ENCODE measurements at places on chromosomes 16 and 17. TPM values are rescaled to one million over a fixed set of nuclear protein-coding genes. Genes with fewer than 3 reads are reported as not detected.

DNA sequence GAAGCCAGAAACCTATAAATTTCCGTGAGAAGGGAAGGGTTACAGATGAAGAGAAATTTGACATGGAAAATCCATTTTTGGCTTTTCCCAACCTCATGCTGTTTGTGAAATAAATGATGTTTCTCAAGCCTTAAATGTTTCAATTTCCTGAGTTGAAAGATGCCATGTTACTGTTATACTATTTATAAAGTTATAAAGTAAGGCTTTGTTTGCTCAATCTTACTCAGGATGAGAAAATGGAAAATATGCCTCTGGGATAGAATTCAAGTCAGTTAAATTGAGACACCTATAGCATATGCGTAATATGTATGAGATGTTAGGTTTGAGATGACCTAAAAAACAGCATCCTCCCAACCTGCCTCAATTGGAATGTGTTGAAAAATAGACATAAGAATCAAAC lies 19.9 kb upstream of the FAM20A start:
- no peak for DNase-seq

DNA sequence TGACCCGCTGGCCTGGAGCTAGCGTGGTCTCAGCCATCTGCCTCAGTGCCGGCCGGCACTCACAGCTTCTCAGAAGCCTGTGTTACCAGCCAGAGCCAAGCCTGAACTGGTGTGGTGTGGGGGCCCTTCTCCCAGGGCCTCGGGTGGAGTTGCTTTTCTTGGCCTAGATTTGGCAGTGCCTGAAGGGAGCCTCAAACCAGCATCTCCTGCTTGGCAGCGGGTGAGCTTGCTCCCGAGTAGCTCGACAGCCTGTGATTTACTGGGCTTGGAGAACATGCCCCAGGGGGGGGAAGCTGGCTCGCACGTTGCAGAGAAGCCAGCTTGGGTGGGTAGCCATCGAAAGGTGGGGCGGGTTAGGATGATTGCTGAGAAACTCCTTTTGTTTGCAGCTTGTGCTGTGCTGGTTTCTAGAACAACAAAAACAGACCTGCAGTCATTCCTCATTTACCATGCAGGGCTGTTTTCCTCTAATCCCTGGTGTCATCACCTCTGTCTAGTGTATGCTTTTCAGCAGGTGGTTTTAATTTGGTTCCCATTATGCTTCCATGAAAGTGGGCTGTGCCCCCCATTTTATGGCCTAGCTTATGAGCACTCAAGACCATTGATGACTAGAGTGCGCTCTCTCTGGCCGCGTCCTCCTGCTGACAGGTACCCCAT lies 42.2 kb downstream of the TBCD start:
- DNase-seq = no peak

- no peak for DNase-seq
These were observed 6.8 kb downstream of the ACD start for GRCh38 chr16:67653128-67653788.

DNA sequence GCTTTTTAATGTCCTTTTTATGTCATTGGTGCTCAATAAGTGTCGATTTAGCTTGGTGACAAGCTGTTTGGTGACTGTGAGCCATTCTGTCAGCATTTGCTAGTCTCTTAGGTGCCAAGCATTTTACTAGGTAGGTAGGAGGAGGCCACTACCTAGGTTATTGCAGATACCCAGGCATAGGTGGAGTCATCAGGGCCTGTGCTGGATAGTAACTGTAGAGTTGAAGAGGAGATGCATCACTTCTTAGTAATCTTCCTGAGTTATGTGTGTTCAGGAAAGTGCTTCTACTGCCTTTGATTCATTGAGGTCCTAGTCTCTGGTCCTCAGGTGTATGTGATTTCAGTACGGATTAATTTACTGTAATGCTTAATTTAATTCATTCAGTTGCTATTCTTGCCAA lies 17.7 kb downstream of the USP10 start:
- no peak for DNase-seq

DNA sequence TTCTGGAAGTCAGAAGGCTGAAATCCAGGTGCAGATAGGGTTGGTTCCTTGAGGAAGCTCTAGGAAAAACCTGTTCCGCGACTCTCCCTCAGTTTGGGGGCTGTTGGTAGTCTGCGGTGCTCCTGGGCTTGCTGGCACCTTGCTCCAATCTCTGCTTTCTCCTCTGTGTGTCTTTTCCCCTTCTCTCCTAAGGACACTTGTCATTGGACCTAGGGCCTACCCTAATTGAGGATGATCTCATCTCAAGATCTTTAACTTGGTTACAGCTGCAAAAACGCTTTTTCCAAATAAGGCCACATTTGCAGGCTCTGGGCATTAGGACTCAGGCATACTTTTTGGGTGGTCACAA lies 12.9 kb upstream of the CACNG4 start:
- no peak for DNase-seq

DNA sequence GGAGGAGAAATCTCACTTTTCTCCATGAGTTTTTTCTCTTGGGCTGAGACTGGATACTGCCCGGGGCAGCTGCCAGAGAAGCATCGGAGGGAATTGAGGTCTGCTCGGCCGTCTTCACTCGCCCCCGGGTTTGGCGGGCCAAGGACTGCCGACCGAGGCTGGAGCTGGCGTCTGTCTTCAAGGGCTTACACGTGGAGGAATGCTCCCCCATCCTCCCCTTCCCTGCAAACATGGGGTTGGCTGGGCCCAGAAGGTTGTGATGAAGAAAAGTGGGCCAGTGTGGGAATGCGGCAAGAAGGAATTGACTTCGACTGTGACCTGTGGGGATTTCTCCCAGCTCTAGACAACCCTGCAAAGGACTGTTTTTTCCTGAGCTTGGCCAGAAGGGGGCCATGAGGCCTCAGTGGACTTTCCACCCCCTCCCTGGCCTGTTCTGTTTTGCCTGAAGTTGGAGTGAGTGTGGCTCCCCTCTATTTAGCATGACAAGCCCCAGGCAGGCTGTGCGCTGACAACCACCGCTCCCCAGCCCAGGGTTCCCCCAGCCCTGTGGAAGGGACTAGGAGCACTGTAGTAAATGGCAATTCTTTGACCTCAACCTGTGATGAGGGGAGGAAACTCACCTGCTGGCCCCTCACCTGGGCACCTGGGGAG lies 19.1 kb downstream of the NGFR start:
- DNase-seq = no peak

GRCh38 chr17:21389394-21389793 lies 13.2 kb downstream of the KCNJ12 start:
- no peak for DNase-seq

DNA sequence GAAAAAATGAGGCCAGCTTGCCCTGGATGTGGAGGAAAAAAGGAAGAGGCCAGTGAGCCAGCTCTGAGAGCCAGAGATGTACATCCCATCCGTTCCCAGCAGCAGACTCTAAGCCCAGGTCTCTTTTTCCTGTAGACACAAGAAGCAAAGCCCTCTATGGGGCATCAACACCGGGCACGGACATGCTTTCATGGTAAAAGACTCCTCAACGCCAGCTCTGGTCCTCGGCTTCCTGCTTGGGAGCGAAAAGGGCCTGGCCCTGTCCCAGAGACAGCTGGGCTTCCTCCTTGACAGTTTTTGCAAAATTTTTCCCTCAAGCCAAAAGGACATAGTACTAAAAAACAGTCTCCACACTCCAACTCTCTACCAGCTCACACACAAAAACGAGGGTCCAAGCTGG lies 27.1 kb downstream of the PELP1 start:
- DNase-seq = no peak

Gene METTL2A
- total RNA-seq = 22.4 TPM

Gene QPRT
- 8.3 TPM for total RNA-seq

DNA sequence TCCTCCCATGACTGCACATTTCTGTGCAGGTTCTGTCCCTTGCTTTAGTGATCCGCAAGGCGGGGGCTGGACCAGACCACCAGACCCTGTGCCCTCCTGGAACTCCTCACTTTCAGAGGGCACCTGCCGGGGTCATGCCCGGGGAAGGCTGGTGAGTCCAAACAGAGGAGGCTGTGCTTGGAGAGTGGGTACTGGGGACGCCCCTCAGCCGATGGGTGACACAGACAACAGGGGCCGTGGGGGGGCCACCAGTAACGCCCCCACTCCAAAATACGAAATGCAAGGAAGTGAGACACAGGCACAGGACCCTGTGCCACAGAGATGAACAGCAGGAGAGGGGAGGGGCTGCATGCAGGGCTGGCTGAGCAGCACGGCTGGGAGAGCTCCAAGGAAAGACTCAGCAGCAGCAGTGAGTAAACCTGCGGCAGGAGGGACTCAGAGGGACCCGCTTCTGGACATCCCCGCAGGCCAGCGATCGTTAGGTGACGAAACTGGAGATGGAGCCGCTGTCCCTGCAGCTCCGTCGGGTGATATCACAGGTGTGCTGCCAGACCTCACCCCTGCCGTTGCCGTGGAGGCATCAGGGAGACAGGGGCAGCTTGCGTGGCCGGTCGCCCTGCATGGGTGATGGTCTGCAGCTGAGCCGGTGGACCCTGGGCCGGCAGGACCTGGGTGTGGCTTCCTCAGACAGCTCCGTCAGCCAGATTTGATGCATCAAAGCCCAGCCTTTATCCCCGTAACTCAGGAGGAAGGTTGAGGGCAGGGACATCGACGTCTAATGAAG lies 71.2 kb upstream of the GNG13 start:
- DNase-seq = no peak

GRCh38 chr16:31695667-31696066 lies 168.0 kb downstream of the AHSP start:
- peak; percentile 75 for DNase-seq

DNA sequence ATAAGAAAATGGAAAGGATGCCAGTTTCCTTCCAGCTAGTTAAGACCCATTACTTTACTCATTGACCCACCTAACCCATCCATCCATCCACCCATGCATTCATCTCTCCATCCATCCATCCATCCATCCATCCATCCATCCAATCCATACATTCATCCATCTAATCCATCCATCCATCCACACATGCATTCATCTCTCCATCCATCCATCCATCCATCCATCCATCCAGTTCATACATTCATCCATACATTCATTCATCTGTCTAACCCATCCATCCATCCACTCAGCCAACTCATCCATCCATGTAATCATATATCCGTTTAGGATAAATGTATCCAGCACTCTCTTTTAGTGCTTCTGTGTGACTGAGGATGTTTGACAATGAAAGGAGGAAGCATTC lies 178.8 kb upstream of the CACNG3 start:
- no peak for DNase-seq

GRCh38 chr17:15351925-15352324 lies 10.5 kb upstream of the TEKT3 start:
- DNase-seq = no peak

Gene RHBDF1
- 0.36 TPM for total RNA-seq

Gene NPIPA3
- total RNA-seq = 1.9 TPM

GRCh38 chr17:21199311-21199710 lies 14.7 kb downstream of the TMEM11 start:
- no peak for DNase-seq

Gene TBC1D28
- total RNA-seq = not detected

DNA sequence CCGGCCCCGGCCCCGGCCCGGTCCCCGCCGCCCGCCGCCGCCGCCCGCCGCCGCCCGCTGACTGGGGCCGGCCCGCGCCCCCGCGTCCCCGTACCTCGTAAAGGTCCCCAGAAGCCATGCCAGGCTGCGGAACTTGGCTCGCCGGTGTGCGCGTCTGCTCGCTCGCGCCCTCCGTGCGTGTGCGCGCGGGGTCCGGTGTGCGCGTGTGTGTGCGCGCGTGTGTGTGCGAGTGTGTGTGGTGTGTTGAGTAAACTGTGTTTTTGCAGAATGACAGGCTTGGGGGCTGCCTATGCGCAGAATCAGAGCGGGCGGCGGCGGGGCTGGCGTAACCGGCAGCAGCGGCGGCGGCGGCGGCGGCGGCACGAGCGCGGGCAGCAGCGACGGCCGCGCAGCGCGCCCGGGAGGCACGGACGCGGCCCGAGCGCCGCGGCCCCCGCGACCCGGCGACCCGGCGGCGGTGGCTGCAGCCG lies 307 bp downstream of the CDYL2 start:
- peak; percentile 63 for DNase-seq

- no peak for DNase-seq
These were observed 53.2 kb downstream of the NQO1 start for GRCh38 chr16:69672998-69673713.

Gene IGFALS
- not detected for total RNA-seq

- DNase-seq = no peak
These were observed 398.9 kb downstream of the PMP22 start for GRCh38 chr17:14866266-14866665.

- no peak for DNase-seq
These were observed 108.4 kb upstream of the METRNL start for GRCh38 chr17:82970818-82971590.

Gene ROGDI
- 2.0 TPM for total RNA-seq

GRCh38 chr17:38799501-38800236 lies at the start of gene PIP4K2B:
TSS of gene PIP4K2B (minus strand) at chr17:38799556. CDS start at chr17:38799424, 132 bp downstream.
- peak; percentile 91 for DNase-seq

Gene CCL4L2
- 1.4 TPM for total RNA-seq

Gene OR2C1
- total RNA-seq = not detected

- peak; percentile 62 for DNase-seq
These were observed 21.9 kb upstream of the CDH5 start for GRCh38 chr16:66344533-66345145.

DNA sequence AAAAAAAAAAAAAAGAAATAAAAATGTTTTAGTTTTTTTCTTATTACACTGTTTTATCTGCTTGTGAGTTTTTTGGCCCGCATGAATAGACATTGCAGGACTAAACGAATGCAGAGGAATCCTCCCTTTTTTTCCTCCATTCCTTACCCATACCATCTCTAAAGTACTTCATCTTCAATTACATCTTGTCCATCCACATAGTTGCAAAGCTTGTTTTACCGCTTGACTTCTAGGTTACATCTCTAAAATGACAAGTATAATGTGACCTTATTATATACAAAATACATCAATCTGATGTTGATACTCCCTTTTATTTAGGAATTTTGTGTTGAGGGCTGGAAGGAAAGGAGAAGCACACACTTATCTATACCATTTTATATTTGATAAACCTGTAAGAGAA lies 12.8 kb downstream of the RETREG3 start:
- DNase-seq = no peak

DNA sequence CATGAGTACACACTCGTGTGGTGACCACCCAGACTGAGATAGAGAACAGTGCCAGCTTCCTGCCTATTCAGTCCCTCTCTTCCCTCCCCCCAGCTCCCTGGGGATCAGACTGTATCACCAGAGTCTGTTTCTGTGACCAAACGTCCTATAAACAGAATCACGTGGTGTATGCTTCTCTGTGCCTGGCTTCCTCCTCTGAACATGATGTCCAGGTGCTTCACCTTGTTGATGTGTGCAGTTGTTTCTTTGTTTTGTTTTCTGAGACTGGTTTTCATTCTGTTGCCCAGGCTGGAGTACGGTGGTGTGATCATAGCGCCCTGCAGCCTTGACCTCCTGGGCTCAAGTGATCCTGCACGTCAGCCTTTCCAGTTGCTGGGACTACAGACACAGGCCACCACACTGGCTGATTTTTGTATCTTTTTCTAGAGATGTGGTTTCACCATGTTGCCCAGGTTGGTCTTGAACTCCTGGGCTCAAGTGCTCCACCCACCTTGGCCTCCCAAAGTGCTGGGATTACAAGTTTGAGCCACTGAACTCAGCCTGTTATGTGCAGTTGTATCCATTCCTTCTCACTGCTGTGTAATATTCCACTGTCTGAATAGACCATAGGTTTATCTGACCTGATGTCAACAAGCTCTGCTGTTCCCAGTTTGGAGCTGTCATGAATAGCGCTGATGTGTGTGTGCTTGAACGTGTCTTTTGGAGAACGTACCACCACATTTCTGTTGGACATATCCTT lies 28.9 kb upstream of the PRM1 start:
- no peak for DNase-seq

Measured in activated naive CD4-positive, alpha-beta T cell treated with anti-CD3 and anti-CD28 coated beads for 36 hours (primary cell).